ENCODE measurements at places on chromosomes 12 and 14.

DNA sequence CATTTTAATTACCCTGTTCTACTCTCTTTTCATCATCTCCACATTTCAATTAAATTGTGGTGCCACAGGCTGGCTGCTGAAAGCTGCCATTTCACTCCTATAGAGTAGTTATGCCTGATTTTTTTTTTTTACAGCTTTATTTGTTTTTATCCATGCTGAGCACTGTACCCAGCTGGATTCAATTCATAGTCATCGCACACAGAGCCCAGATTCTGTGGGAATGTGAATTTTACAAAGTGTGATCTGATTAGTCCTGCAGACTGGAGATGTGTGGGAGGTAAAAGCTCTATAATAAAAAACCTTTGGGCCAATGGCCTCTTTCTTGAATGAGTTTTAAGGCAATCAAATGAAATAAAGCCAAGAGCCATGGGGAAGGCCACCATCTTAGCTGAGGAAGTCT is 190.2 kb downstream of the ANO4 start:
- DNase-seq: no peak

DNA sequence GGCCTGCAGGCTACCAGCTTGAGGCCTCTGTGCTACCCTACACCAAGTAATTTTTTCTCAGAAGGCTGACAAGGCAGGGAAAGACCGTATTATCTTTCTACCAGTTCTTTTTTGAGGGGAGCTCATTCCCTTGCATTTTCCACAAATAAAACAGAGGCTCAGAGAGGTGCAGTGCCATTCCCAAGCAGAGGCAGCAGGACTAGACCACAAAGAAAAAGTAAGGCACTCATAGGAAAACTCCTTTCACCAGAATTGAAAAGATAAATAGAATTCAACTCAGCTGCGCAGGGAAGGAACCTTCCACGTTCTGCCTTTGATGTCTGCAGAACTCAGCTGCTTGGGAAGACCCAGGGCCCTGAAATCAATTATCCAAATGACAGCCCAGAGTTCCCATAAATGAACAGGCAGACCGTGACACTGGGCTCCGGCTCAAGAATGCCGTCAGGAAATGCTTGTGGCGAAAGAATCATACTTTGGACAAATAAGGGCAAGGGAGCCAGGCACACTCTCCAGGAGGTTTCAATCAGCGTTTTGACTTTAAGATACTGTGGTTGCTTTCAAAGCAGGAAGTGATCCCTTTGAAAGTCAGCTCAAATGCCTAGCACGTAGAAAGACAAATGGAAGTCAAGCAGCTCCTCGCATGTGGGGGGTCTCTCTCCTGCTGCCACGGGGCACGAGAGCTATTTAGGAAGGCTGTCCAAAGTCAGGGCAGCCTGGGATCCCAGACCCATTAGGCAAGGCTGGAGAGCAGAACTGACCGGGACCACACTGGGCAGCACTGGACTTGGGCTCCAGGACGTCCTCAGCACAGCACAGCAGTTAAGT is 14.0 kb downstream of the KCTD10 start:
- DNase-seq: peak; percentile 9

DNA sequence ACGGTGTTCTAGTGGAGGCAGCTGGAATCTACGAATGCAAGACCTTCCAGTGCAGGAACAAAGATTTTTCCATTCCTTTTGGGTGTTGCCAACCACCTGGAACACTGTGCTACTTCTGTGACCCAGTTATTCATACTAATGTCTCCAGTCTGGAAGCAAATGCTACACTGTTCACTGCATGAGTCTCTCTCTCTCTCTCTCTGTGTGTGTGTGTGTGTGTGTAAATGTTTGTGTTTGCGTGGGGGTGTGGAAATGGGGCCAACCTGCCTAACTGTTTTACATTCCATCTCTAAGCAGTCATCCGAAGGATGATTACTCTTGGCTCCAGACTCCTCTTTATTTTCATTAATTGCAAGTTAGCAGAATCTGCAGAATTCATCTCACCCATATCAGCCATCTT is 29.9 kb upstream of the YBX3 start:
- DNase-seq: no peak

DNA sequence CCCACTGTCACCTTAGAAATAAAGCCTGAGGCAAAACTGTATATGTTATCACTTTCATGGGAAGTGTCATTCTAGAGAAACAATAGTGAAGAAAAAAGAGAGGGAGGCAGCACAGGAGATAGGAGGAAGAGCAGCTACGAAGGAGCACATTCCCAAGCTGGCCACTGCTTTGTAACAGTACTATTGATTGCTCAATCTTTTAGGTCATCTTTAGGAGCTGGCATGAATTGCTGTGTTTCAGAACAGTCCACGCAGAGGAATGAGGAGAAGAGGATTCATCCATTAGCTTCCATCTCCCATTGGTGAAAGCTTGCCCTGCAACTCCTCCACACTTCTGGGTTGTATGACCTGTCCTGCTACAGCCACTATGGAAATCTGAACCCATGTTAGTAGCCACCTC is 372.5 kb upstream of the DDHD1 start:
- DNase-seq: no peak

GRCh38 chr14:35252451-35252868 is 39.7 kb upstream of the PSMA6 start:
- DNase-seq: no peak

DNA sequence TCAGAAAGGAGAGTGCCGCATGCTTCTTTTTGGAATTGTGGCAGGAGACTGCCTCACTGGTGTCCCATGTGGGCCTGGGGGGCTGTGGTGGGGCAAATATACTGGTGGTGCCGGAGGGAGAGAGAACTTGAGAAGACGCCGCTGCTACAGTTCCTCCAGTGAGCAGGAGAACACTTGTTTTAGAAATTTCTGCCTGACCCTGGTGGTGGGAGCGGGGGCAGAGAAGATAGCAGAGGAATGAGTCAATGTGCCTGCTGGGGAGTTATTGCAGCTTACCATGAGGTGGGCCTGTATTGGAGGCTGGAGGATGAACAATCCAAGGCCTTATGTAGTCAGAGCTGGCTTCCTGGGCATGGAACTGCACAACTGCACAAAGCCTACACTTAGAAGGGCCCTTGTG is 211.8 kb downstream of the SNAPC1 start:
- no peak for DNase-seq

DNA sequence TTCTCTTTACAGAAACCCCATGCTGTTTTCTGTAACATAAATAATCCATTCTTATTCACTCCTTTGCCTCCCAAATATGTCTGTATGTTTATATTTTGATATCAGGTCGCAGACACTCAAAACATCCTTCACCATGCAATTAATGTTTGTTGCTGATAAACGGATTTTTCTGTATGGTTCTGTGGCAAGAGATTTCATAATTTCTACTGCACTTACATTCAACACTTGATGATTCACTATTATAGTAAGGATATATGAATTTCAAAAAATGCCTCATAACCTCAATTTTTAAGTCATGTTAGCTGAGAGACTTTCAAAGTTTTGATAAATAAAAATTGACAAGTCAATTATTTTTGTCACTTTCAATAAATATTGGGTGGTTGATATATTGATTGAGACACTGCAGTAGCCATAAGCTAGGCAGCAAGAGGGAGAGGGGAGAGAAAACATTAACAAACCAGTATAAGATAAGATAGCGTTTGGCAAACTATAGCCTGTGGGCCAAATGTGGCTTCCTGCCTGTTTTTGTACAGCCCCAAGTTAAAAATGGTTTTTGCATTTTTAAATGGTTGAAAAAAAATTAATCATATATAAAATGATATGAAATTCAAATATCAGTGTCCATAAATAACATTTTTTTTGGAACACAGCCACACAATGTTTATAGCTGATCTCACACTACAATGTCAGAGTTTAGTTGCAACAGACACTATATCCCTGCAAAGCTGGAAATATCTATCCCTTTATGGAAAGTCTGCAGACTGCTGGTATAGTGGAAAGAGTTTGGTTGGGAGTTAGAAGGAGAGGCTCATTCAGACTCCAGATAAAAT is 18.3 kb downstream of the ALDH6A1 start:
- no peak for DNase-seq

DNA sequence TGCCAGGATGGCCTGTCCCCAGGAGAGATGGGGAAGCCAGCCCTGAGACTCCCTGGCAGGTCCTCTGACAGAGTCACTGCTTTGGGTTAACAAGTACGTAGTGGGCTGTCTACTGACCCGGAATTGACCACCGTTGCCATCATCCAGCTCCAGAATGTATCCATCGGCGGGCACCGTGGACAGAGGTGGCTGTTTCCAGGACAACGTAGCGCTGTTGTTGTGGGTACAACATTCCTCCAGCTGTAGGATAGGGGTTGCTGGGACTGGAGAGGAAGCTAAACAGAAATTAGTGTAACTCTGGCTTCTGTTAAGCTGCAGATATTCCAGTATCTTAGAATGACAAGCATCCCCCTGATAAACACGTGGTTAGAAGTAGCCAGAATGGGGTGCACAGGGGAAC is 56.3 kb upstream of the PYGL start:
- DNase-seq: no peak

DNA sequence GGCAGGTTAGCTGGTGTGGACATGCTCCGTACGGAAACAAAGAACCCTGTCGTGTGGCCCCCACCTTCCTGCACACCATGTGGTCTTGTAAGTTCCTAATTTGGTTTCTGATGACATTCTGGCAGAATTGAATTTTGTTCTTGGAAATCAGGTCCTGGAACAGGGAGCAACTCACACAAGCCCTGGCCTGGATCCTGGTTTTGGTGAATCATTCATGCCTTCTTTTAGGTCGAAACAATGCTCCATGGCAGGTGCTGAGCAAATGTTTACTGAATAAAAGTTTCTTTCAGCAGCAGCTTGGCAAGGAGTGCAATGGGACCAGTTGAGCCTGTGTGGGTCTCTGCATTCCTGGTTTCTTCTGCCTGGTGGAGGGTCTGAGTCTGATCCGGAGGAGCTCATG is 978.4 kb downstream of the BCL11B start:
- no peak for DNase-seq

DNA sequence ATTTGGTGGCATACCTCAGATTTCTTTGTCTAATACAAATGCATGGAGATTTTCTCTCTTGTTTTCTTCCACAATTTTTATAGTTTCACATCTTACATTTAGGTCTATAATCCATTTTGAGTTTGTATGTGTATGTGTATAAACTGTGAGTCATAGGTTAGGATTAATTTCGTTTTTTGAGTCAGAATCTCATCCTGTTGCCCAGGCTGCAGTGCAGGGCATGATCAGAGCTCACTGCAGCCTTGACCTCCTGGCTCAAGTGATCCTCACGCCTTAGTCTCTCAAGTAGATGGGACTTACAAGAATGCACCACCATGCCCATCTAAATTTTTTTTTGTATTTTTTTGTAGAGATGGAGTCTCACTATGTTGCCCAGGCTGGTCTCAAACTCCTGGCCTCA is 71.6 kb downstream of the OTOGL start:
- no peak for DNase-seq

GRCh38 chr12:26524862-26525465 is 308.0 kb downstream of the ITPR2 start:
- DNase-seq: no peak

DNA sequence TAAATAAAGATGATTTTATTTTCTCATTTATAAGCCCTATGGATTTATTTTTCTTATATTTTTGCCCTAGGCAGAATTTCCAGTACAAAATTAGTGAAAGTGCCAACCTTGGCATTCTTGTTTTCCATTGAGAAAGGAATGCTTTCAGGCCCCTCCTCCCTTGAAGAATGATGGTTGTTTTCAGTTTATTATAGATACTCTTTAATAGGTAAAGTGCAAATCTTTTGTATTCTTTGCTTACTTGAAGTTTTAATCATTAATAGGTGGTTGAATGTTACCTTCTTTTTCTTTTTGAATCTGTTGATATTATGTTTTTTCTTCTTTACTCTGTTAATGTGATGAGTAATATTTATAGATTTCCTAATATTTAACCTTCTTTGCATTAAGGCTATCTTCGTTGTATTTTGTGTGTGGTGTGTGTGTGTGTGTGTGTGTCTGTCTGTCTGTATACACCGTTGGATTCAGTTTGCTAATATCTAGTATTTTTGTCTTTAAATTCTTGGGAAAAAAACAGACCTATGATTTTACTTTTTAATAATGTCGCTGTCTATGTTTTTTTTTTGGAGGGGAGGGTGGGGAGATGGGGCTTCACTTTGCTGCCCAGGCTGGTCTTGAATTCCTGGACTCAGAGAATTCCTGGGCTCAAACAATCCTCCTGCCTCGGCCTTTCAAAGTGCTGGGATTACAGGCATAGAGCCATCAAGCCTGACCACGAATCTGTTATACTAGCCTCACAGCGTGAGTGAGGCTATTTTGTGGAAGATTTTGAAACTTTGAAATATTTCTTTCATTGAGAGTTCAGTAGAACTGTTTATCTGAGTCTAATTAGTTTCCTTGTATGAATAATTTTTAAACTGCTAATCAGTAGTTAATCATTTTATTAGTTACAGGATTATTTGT is 13.5 kb downstream of the SRGAP1 start:
- DNase-seq: no peak

GRCh38 chr12:106226884-106227640 is 20.8 kb downstream of the CKAP4 start:
- DNase-seq: peak; percentile 73

- DNase-seq: peak; percentile 54
Measured at GRCh38 chr12:111596985-111597830, 1.9 kb downstream of the ATXN2 start.

DNA sequence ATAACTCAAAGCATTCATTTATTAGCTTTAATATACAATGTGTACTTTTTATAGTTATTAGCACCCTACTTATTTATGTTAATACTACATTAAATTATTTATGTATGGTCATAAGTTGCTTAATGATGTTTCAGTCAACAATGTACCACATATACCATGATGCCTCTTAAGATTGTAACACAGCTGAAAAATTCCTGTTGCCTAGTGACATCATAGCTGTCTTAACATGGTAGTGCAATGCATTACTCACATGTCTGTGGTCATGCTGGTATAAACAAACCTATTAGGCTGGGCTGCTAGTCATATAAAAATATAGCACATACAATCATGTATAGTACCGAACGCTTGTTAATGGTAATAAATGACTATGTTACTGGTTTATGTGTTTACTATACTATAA is 120.4 kb downstream of the ANO6 start:
- peak; percentile 91 for DNase-seq

GRCh38 chr12:44286336-44286735 is 450.5 kb downstream of the TMEM117 start:
- no peak for DNase-seq

GRCh38 chr14:50600849-50601248 is 40.9 kb downstream of the ATL1 start:
- peak; percentile 55 for DNase-seq

GRCh38 chr12:28988325-28988704 is 160.8 kb upstream of the FAR2 start:
- DNase-seq: no peak

- no peak for DNase-seq
Measured at GRCh38 chr12:68894276-68894855, 38.6 kb downstream of the CPM start.

DNA sequence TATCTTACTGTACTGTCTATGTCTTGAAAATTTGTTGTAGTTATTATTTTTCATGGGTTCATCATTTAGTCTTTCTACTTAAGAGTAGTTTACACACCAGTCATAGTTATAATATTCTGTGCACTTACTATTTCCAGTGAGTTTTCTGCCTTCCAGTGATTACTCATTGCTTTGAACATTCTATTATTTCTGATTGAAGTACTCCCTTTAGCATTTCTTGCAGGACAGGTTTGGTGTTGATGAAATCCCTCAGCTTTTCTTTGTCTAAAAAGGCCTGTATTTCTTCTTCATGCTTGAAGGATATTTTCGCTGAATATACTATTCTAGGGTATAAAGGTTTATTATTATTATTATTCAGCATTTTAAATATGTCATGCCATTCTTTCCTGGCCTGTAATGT is 66.8 kb downstream of the TSPAN8 start:
- DNase-seq: no peak

Data from NCI-H460 (cell line).